SHP77 treated with DMSO at 0.1 percent for 48 hours (cell line): ENCODE measurements at places on chromosomes 12 and 14.

DNA sequence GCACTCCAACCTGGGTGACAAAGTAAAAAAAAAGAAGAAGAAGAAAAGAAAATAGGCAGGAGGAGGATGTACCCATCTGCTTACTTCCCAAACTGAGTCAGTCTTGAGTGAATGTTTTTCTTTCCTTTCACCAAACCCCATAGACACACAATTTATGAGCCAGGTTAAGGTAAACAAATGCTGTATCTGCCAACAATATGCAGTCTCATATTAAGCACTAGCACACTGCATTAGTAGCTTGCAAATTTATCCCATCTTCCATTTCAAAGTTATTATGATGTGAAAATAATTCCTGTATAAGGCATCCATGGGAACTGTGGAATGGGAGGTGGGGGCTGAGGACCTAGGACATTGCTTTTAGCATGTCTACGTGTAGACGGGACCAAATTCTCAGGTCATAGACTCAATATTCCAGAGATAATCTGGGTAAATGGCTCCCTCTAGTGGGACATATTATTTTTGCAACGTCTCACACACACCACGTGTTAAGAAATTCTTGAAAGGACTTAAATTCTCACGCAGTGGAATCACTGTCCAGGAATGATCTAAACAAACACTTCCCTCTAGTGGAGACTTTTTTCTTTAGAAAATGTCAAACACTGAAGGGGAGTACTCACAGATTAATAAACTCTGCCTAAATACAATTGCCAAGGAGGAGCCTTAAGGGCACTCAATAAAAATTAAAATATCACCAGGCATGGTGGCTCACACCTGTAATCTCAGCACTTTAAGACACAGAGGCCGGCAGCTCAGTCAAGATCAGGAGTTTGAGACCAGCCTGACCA is 17.1 kb upstream of the OR10P1 start:
- DNase-seq: peak; percentile 65

DNA sequence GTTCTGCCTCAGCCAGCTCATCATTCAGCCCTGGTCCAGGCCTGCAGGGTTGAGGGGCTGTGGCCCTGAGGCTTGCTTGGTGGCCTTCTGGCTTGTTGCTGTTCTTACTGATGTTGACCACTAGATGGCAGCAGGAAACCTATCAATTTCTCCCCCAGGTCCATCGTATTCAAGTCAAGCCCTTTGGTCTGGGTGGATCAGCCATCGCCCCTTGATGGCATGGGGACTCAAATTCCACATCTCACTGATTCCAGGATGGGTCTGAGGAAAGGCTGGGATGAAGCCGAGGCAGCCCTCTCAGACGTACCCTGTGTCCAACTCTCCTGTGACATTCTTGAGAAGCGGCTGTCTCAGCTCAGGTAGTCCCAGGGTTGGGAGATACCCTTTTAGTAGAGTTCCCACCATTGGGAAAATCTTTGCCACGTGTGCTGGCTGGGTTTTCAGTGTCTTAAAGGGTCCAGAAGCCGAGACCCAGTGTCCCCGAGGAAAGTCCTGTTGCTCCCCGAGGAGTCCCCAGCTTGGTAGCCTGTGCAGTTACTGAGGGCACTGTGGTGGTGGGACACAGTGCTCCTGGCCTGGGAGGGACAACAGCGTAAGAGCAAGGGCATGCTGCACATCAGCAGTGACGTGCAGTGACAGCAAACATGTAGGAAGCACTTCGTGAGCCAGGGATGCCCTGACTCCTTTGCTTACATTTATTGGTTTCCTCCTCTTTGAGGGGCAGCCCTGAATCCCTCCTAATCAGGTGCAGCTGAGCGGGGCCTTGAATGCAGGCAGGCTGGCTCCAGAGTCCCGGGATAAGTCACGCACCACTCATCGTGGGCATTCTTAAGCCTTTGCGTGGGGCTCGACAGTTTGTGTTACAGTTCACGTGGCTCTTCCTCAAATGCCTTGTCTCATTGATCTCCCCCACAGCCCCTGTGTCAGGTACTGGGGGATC is 58.6 kb downstream of the TSPAN9 start:
- no peak for DNase-seq

GRCh38 chr14:96198430-96199130 is 6.1 kb upstream of the BDKRB2 start:
- no peak for DNase-seq

DNA sequence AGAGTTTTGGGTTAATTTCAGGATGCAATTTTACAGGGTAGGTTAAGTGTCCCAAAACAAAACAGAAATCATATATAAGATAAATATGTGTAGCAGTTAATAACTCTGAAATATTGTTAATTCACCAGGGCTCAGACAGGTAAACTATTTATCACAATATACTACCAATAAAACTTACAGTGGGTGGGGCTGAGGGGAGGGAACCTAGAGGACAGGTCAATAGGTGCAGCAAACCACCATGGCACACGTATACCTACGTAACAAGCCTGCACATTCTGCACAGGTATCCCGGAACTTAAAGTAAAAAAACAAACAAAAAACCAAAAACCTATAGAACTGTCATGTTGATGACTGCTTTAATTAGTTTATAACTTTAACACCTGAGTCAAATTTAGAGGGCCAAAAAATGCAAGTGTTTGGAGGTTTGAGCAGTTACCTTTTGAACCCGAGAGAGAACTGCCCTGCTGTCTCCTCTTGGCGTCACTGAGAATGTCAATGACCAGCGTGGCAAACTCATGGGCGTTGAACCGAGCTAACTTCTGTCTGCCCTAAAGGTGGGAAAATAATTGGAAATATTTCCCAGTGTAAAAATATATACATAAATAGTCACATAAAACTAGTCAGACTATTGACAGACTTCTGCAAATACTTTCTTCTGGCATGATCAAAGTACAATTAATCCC is 36.6 kb downstream of the GIT2 start:
- no peak for DNase-seq

DNA sequence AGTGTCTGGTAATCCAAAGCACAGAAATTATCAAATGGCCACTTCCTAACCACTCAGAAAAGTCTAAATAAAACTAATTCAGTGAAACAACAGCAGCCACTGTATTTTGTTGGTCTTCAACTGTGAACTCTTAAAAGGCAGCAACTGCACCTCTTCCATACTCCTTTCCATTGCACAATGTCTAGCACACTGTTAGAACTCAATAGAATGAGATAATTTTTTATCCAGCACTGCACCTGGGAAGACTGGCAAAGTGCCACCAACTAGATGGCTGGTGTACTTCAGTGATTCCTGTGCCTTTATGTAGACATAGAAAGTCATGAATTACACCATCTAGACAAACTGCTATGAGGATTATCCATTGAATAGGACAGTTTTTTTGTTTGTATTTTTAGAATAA is 26.2 kb downstream of the LGR5 start:
- DNase-seq: peak; percentile 59
